ENCODE measurements at places on chromosomes 11 and 22.

DNA sequence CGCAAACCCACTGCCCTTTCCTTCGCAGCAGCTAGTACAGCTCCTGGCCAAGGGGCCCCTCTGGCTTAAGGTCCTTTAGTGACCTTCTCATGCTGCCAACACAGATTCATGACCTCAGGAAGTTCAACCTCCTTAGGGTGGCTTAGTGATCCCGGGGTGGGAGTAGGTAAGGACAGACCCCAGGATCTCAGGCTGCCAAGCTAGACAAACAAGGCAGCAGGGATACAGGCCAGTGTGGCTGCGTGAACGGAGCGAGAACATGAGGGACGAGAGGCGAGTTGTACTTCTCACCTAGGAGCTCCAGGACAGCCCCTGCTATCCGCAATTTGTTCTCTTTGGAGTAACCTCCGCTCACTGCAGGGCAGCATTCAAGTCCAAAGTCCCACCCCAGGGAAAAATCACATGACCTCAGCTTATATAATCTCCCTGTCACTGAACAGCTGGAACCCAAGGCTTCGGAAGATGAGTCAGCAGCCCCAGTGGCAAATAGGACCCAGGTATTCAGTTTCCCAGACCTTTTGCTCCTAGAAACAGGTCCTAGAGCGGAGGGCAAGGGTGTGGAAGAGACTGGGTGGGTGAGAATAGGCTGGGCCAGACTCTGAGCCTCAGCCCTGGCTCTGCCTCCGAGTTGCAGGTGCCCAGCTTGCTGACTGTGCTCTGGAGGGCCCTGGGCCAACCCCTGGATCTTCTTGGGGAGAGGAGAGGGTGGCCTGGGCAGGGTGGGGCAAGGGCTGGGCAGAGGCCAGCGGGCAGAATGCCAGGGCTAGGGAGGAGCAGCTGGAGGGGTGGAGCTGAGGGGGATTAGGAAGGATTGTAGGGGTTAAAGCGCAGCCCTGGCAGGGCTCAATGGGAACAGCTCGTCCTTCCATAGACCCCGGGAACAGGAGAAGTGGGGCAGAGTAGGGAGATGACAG lies 13.1 kb downstream of the USP2 start:
- DNase-seq, result no peak

DNA sequence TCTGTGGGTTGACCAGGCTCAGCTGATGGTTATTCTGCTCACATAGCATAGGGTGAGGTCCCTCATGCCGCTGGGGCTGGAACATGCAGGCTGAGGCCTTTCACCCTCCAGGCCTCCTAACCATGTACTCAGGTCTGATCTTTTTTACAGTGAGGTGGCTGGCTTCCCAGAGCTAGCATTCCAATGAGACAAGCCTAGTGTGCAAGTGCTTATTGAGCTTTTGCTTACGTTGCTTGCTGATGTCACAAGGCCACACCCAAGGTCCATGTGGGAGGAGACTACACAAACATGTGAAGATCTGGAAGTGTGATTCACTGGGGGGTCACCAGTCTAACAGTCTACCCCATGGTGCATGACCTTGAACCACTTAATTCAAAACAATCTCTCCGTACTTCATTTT lies 33.9 kb downstream of the ISX start:
- no peak for DNase-seq

DNA sequence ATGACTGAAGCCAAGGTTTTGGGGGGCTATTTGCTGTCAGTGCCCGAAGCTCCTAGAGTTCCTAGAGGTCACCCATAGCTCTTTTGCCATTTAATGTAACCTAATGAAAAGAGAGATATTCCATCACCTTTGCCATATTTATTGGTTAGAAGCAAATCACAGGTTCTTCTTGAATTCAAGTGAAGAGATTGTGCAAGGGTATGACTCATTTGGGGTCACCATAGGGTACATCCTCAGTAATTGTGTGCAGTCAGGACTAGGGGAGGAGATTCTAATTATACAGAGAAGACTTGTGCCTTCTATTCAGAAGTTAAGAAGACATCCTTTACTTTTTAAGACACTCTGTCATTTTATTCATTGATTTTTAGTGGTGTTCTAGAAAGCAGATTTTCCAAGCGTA lies 6.9 kb upstream of the PRAME start:
- DNase-seq, result no peak

- no peak for DNase-seq
Measured at GRCh38 chr11:31555938-31556337, 46.4 kb downstream of the ELP4 start.

GRCh38 chr11:78039391-78039918 lies 16.4 kb upstream of the KCTD14 start:
- no peak for DNase-seq

DNA sequence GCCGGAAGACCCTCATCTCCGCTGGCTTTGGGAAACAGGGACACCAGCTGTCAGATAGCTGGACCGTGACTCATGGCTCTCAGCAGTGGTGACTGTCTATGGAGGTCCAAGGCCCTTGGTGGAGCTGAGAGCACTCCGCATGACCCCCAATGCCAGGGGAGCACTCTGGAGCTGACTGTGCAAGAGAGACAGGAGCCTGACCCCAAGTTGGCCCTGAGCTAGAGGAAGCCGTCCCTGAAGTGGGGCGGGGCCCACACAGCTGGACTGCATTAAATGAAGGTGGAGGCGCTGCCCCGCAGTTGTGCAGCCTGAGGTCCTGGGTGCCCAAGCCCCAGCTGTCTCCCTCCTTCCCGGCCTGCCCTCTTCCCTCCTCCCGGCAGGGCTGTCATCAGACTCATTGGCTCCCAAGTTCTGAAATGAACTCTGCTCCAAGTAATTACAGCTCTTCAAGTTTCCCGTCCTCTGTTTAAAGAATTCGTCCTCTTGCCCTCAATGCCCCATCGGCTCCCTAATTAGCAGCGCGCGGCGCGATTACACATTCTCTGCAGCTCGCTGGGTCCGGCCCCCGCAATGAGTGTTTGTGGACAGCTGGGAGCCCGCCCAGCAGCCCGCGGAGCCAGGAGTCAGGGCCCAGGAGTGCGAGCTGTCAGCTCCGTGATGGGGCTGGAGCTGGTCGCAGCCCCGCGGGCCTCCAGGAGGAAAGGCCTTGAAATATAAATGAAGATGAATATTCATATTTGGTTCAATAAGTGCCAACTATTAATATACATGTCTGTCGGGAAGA lies 93.2 kb upstream of the LMO1 start:
- DNase-seq, result no peak

DNA sequence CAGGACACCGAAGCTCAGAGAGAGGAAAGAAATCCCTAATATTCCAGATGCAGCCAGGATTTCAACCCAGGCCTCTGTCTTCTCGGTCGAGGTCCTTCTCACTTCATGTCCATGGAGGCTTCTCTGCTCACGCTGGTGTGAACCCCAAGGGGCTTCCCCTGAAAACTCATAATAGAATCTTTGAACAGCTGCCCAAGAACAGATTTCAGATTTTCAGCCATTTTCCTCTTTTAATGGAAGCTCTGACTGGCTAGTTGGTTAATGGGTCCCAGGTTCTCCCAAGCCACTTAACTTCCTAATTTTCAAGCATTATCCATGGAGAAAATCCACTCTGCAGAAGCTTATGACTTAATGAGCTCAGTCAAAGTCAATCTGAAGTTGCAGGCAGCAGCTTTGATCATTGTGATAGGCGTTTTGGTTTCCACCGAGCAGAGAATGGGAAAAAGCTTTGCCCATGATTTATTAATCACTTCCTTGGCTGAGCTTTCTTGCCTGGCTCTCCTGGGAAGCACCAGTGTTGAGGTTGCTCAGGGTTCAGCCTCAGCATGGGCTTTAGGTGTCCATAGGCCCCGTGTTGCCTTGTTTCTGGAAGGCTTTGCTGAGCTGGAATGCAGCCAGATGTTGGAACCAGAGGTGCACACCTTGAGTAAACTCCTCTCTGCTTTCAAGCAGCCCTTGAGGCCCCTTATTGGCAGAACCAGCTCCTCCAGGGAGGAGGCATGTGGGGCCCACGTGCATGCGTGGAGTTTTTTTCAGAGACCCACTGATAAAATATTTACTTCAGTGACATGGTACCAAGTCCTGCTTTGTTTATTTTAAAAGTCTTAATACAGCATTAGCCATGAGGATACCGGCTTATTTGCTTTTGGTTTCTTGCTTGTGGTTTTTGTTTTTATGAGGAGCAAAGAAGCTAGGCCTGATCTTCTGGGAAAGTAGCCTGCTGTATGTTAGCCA lies 25.5 kb downstream of the LDLRAD3 start:
- no peak for DNase-seq

- DNase-seq, result no peak
Measured at GRCh38 chr22:32005453-32005852, 37.6 kb upstream of the SLC5A1 start.

- DNase-seq, result no peak
Measured at GRCh38 chr11:107473792-107474191, 16.2 kb upstream of the CWF19L2 start.

DNA sequence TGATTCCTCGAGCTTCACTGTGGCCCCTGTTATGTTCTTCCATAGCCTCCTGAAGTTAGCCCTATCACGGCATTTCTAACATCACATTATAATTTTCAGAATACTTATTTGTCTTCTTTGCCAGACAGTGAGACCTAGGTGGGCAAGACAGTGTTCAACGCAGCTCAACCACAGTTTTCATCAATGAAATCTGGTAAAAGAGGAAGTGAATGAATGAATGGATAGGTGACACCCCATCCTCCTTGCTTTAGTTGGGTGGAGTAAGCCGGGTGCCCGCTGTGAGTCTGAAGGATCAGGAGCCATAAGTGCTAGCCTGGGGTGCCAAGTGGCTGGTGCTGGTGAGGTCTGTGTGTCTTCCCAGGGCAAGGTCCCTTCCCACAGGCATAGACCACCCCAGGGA lies 60.2 kb upstream of the MTNR1B start:
- DNase-seq, result no peak

- no peak for DNase-seq
Measured at GRCh38 chr11:131817687-131818188, 447.3 kb downstream of the NTM start.

- no peak for DNase-seq
Measured at GRCh38 chr11:98090861-98091505, 929.8 kb upstream of the CNTN5 start.

DNA sequence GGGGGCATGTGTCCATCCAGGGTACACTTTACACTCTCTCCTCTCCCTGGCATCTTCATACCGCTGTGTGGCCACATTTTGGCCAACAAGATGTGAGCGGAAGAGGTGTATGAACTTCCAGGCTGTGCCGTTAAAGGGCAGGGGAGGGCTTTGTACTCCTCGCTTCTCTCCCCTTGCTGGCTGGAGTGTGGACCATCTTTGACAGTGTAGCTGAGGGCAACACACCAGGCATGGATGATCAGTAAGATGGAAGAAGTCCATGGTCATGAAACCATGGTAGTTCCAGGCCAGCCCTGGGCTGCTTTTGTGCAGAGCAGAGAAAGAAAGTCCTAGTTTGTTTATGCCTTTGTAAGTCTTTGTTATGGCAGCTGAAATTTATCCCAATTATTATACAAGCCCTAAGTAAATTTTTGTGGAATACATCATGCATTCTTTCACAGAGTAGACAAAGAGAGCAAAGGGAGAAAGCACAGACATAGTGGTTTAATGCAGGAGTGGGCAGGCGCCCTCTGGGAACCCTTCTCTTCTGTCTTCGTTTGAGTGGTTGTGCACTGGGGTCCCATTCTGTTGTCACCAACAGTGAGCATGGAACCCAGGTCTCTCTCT lies 70.4 kb downstream of the FBXO7 start:
- DNase-seq, result no peak

- no peak for DNase-seq
Measured at GRCh38 chr11:88464528-88464927, 127.0 kb upstream of the CTSC start.

DNA sequence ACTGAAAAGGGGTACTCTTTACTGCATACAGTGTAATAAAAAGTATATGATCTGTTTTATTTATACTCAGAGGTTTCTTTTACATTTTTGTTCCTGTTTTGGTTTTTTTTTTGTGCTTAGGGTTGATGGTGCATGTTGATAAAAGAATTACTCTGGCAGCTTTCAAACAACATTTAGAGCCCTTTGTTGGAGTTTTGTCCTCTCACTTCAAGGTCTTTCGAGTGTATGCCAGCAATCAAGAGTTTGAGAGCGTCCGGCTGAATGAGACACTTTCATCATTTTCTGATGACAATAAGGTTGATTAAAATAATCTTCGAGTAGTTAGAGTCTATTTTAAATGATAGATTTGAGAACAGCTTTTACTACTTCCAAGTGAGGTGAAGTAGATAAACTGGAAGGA lies 60.6 kb downstream of the DKK3 start:
- no peak for DNase-seq

DNA sequence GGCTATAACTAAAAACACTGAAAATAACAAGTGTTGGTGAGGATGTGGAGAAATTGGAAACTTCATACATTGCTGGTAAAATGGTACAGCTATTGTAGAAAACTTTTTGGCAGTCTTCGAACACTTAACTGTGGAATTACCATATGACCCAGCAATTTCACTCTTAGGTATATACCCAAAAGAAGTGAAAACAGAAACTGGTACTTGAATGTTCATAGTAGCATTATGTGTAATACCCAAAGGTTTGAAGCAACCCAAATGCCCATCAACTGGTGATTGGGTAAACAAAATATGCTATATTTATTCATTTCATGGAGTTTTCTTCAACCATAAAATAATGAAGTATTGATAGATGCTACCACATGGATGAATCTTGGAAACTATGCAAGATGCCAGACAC lies 40.8 kb upstream of the FTH1 start:
- DNase-seq, result no peak

- DNase-seq, result no peak
Measured at GRCh38 chr11:130728185-130729180, 187.8 kb downstream of the SNX19 start.

- DNase-seq, result no peak
Measured at GRCh38 chr11:10478574-10479550, 23.8 kb downstream of the AMPD3 start.

GRCh38 chr22:45231293-45231692 lies 9.4 kb downstream of the KIAA0930 start:
- no peak for DNase-seq

DNA sequence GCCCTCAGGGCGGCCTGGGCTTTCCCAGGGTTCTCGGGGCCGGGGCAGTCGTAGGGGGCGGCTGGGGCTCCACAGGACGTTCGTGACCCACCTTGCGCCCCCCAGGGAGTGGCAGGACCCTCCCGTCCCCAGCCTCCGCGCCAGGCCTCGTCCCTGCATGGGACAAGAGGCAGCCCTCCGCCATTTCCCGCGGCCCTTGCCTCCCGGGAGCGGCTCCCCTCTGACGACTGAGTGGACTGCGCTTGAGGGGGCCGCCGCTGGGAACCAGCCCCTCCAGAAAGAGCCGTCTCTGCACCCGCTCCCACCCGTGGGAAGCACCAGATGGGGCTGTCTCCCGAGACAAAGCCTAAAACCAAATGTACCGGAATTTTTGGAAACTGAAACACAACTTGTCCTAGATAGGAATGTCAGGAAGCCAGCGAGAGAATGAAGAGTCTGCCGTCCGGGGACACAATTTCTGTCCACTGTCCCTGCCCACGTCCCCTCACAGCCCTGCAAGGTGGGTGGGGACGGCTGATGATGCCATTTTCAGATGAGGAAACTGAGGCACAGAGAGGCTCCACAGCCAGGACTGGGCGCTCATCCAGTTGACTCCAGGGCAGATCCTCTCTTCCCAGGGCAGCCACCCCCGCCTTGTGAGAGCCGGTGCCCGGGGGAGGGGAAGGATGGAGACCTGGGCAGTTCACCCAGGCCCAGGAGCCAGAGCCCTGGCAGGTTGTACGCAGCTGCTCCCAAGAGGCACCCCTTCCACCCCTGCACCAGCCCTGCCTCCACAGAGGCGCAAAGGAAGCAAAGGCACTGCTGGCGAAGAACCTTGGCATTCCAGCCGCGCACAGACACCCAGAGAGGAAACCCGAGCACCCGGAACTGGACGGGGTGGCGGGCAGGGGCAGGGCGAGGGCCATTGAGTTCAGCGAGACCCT lies 18.1 kb upstream of the PICK1 start:
- no peak for DNase-seq

Data from activated CD4-positive, alpha-beta T cell treated with anti-CD3 and anti-CD28 coated beads for 1 hour (primary cell).